ENCODE measurements at places on chromosomes 11 and 22.

GRCh38 chr11:61045271-61045670 lies 57.0 kb upstream of the CD5 start:
- no peak for DNase-seq

GRCh38 chr22:36073476-36073875 lies 44.9 kb upstream of the RBFOX2 start:
- no peak for DNase-seq

DNA sequence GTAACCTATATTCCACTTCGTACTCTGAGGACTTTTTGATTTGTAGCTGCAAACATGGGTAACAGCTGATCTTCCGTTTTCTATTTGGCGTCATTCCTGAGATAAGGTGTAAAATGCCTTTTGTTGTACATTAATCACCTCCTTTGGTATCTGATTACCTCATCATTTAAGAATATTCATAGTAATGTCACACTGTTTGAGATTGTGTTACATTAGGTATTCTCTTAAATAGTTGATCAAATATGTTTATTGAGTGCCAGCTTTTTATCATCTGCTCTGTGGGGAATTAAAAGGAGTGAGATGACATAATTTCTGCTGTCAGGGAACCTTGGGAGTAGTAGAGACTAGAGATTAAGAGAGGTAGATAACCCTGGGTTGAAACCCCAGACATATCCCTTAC lies 5.9 kb downstream of the NCAM1 start:
- DNase-seq, result no peak

DNA sequence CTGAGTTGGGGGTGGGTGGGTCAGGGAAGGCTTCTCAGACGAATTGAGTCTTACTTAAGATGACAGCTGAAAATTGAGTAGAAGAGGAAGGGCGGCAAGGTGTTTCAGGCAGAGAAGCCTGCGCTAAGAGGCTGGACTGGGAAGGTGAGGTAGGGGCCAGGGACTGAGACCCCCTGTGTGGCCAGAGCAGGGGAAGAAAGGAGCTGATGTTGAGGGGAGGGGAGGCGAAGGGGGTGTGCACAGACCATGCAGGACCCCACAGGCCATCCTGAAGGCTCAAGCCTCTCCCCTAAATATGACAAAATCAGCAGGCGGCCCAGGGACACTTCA lies 40.6 kb upstream of the CREB3L1 start:
- no peak for DNase-seq

- DNase-seq, result no peak
Observed at GRCh38 chr11:75495749-75496304, 29.9 kb downstream of the GDPD5 start.

DNA sequence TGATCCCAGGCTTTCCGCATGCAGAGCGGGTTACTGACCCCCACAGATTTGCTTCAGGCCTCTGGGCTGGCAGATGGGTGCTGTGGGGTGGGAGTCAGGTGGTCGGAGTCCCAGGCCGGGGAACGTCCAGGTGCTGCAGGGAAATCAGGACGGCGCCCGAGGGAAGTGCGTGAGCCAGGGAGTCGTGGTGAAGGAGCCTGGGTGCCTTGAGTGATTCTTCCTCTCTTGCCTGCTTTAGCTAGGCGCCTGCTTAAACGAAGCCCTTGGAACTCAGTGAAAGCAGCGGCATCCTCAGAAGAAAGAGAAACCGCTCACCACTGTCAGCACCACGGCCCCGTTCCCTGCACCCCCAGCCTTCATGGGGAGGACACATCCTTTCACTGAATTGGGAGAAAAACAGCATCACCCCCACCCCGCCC lies 455.6 kb downstream of the BRD1 start:
- no peak for DNase-seq

- no peak for DNase-seq
Observed at GRCh38 chr11:12951376-12951775, 57.7 kb upstream of the RASSF10 start.

GRCh38 chr11:78788533-78788932 lies 213.9 kb upstream of the NARS2 start:
- no peak for DNase-seq

- DNase-seq, result no peak
Observed at GRCh38 chr22:48939441-48940265, 888.0 kb downstream of the BRD1 start.

DNA sequence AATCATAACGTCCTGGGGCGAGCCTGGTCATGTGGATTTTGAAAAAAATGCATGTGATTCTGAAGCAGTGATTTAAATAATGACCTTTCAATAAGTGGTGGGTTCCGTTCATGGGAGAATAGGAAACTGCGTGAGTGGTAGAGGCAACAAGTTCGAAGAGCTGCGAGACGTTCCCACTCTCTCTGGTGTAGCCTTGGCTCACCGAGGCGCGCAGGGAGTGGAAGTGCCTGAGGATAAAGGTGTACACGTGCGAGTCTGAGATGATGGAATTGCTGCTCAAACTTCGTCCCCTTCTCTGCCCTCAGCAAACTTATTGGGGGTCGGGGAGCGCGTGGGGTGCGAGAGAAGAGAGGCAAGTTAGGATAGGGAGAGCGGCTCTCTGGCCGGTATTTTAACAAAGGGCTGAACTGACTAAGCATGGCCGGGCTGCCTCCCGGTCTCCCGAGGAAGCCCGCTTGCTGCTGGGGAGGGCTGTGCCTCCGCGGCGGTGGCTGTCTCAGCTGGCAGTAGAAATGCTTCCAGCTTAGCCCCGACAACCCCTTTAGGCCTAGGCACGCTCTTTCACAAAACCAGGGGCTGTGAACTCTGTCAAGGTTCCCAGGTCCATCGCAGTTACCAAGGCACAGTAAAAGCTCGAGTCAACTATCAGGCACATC lies 875 bp upstream of the STT3A start:
- DNase-seq, result peak; percentile 39

- no peak for DNase-seq
Observed at GRCh38 chr11:21810650-21811049, 382.2 kb upstream of the ANO5 start.

- DNase-seq, result no peak
Observed at GRCh38 chr11:2844116-2844842, 41.3 kb downstream of the CDKN1C start.
